Activated naive CD4-positive, alpha-beta T cell treated with anti-CD3 and anti-CD28 coated beads, Interleukin-2, amount 10 ng/mL, durations not matched to agents 7 days and 5 days (primary cell): ENCODE measurements at places on chromosomes 7 and 10.
A peak's percentile ranks its signal among the peaks of the same experiment; 100 is the strongest.

DNA sequence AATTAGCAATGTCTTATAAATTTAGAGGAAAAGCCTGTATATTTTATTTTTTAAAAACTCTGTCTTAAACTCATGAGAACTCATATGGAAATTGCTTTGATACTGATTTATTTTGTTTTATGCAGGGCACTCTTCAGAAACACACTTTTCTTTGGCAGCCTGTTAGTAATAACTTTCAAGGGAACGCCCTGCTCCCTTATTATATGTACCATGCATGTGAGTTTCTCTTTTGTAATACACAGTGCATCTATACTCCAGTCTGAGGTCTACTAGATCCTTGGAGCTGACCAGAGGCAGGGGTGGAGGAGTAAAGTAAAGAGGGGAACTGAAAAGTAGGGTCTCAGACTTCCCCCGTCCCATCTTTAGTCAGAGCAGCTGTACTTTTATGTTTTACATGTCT is 40.2 kb downstream of the GPR85 start:
- no peak for DNase-seq

GRCh38 chr10:59625721-59626522 is 83.7 kb downstream of the SLC16A9 start:
- DNase-seq, result peak; percentile 53

DNA sequence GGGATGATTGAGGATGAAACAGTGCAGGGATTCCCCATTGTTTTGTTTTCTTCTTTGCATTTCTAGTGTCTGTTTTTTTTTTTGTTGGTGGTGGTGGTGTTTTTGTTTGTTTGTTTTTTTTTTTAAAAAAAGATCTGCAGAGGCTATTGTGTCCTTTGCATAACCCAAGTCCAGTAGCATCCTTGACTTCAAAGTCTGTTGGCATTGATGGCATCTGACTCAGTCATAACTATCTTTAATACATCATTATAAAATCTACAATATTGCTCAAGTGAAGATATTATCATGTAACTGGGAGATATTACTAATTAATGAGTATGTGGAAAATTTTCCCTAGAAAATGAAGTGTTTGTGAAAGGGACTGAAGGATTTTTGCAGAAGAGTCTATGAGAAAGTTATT is 70.2 kb downstream of the KIAA1217 start:
- no peak for DNase-seq

DNA sequence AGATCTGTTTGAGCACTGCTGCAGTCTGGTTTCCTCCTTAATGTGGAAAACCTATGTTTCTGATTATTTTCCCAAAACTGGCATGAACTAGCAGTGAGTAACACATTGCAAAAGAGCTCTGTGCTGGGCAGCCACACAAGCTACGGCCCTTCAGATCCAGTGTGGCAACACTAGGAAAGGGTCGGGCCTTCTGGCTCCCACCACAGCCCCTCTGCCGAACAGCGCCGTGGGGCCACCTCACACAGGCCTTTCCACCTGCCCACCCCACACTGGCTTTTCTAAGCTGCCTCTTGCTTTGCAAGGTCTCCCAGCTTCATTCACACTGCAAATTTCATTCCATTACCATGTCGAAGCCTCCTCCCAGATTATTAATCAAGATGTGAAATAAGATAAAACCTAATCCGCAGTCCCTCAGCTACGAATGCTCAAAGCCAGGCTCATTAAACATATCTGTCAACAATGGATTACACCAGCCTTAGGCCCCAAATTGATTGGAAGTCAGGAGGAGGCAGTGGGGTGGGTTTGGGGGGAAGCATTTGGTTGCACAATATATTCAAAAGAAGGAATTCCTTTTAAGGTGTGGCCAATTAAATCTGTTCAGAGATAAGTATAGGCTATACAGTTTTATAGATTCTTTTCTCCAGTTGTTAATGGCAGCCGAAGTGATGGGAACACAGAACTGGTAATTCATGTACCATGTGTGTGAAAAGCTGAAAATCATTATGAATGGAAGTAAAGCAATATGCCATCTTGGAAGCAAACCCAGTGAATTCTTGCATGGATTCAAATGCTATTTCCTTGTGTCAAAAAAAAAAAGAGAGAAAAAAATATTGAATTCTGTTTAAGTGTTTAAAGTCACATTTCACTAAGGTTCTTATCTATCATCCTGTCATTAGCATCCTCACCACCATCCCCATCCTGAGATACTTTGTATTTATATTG is 223.7 kb downstream of the MTERF1 start:
- DNase-seq, result no peak

DNA sequence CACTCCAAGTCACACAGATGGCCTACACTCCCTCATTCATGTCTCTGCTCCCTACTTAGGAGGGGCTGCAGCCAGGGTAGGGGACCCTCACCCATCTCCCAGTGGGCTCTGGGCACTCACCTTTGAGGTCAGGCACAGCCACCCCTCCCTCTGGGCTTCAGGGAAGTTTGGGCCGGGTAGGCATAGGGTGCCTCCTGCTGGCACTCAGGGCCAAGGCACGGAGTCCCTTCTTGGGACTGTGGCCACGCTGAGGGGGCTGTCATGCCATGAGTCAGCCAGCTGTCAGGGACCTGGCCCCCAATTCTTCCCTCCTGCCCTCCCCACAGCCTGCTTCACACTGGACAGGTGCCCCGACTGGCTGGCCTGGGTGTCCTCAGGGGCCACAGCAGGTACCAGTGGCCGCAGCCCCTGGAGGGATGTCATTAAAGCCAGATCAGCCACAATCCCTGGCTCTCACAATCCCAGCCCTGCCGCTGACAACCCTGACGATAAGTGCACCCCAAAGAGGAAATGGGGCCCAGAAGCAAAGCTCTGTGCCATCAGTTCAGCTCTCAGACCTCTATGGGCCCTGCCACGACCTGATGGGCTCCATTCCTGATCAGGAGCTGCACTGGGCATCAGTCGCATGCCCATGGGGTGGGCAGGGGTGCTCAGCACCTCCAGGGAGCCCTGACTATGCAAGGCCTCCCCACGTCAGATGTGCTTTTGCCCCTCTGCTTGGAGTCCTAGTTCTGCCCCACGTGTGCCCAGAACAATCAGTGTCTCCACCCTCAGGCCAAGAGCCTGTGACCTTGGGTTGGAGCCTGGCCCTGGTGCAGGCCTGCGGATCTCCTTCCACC is 34.1 kb upstream of the RET start:
- DNase-seq, result no peak
